Effector CD4-positive, alpha-beta T cell (primary cell): ENCODE measurements at places on chromosomes 4 and X.

- DNase-seq = no peak
Measured at GRCh38 chr4:62250100-62250499, 1050.0 kb downstream of the ADGRL3 start.

- DNase-seq = no peak
Measured at GRCh38 chr4:89109841-89110540, 1.3 kb upstream of the TIGD2 start.

DNA sequence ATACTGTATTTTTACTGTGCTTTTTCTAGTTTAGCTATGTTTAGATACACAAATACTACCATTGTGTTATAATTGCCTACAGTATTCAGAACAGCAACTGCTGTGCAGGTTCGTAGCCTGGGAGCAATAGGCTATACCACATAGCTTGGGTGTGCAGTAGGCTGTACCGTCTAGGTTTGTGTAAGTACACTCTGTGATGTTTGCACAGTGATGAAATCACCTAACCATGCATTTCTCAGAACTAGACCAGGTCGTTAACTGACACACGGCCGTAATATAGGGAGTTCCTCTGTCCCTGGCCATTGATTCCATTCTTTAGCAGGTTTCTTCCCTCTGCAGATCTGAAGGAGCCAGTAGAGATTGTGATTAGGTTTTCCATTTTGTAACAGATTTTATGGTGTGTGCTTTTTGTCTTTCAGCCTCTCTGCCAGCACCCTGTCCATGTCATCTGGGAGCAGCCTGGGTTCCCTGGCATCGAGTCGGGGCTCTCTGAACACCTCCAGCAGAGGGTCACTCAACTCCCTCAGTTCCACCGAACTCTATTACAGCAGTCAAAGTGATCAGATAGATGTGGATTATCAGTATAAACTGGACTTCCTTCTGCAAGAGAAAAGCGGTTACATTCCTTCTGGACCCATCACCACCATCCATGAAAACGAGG is 59.5 kb downstream of the CLDN22 start:
- no peak for DNase-seq

GRCh38 chrX:8084006-8084405 is 87.1 kb downstream of the VCX2 start:
- no peak for DNase-seq

GRCh38 chrX:101676571-101676970 is 16.9 kb upstream of the ARMCX2 start:
- no peak for DNase-seq

DNA sequence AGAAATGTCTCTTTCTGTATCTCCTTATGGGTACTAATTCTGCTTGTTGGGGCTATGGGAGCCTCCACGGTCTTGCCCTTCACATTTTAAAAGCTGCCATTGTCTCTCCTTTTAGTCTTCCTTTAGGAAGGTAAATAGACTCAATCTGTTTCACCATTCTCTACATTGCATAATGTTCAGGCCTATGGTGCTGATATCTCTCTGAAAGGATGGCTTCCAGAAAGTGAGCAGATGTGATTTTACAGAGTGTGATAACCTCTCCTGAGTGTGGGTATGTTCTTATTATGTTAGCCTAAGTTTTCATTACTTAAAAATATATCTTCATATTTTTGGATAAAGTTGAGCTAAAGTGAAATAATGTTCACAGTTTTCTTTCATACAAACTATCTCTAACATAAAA is 254.0 kb upstream of the PITX2 start:
- no peak for DNase-seq

GRCh38 chr4:158484173-158484885 is 37.4 kb upstream of the RXFP1 start:
- no peak for DNase-seq
